ENCODE measurements at places on chromosomes 3 and 15.
A peak's percentile ranks its signal among the peaks of the same experiment; 100 is the strongest.

- DNase-seq, result no peak
Measured at GRCh38 chr3:178479446-178479845, 56.8 kb upstream of the KCNMB2 start.

- DNase-seq, result no peak
Measured at GRCh38 chr3:103977417-103977816, 1389.3 kb upstream of the ALCAM start.

GRCh38 chr15:40069178-40070165 lies 30.5 kb upstream of the SRP14 start:
- DNase-seq, result no peak

- no peak for DNase-seq
Measured at GRCh38 chr3:178475062-178475461, 61.2 kb upstream of the KCNMB2 start.

DNA sequence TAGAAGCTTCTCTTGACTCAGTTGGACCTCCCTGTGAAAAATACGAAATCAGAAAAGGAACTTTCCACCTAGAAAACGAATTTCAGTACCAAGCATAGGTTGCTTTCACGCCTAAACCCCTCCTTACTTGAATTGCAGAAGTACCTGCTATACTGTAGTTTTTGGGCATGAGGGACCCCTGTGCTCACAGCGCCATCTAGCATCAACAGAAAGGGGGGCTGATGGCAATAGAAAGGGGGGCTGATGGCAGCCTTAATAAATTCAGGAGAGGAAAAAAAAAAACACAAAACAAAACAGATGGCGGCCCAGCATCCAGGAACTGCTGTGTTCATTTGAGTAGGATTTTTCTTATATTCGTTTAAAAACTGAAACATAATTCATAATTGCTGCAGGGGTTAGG lies 96.7 kb downstream of the NPAP1 start:
- no peak for DNase-seq

DNA sequence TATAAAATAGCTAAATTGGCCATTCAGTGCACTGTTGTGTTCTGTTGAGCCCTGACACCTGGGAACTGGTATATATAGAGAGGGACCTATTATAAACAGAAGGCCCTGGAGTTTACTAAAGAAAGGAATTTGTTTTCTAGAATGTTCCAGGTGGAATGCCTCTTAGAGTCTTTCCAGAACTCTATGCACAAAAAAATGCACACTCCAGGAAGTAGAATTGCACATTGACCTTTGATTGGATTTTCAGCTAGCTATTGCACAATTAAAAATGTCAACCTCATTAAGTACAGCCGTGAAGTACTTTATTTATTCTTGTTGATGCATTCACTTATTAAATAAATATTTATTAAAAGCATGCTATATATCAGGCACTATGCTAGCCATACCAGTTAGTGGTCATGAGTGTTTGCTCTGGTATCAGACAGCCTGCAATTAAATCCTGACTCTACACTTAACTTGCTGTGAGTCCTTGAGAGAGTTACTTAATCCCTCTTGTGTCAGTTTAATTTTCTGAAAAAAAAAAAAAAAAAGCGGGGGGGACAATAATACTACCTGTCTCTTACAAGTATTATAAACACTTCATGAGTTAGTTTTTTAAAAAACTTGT lies 40.8 kb downstream of the NDUFB4 start:
- no peak for DNase-seq

- no peak for DNase-seq
Measured at GRCh38 chr3:181613813-181614212, 97.9 kb upstream of the SOX2 start.

- peak; percentile 18 for DNase-seq
Measured at GRCh38 chr3:38521391-38521987, 25.3 kb downstream of the EXOG start.

- DNase-seq, result no peak
Measured at GRCh38 chr3:18827664-18828063, 320.6 kb upstream of the KCNH8 start.

DNA sequence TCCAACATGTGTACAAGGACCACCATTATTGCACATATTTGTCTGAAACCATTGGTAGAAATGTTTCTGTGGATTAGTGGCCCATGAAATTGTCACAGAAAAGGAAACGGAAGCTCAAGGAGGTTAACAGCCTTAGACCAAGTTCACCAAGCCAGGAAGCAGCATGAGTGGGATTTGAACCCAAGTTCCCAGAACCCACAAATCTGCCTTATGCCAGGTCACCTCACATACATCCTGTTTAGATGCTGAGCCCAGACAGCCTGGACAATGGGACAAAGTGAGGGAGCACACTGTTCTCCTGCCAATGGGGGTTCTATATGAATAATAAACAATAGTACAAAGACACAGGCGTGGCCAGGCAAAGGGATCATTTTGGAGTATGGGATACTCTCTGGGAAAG lies 59.6 kb upstream of the CA12 start:
- DNase-seq, result no peak

DNA sequence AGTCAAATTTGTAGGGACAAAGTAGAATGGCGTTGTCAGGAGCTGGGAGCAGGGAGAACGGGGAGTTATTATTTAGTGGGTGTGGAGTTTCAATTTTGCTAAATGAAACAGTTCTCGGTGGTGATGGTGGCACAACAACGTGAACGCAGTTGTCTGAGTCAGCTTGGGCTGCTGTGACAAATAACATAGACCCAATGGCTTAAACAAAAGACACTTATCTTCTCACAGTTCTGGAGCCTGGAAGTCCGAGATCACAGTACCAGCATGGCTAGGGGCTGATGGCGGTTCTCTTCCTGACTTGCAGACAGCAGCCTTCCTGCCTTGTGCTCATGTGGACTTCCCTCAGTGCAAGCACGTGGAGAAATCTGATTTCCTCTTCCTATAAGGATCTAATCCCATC lies 90.2 kb downstream of the CHSY1 start:
- no peak for DNase-seq

DNA sequence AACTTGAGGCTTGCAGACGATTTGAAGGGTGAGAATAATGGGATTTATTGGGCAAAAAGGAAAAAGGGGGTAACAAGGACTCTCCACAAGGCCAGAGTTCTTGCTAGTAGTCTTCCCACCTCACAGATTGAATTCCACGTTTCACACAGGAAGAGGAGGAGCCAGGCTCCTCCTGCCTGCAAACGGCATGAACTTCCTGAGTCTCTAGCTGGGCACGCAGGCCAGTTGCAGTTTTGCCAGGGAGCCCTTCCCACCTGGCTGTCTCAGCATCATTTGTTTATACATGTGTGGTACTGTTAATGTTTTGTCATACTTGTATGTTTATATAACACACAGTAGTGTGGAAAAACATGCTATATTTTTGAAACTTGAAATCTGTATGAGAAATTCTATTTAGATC lies 155.0 kb downstream of the NLGN1 start:
- no peak for DNase-seq

- no peak for DNase-seq
Measured at GRCh38 chr3:101311676-101312075, 8.7 kb downstream of the IMPG2 start.

GRCh38 chr15:22265056-22265945 lies 185.0 kb downstream of the OR4M2 start:
- DNase-seq, result no peak

- no peak for DNase-seq
Measured at GRCh38 chr3:163939926-163940325, 1138.4 kb downstream of the SI start.

DNA sequence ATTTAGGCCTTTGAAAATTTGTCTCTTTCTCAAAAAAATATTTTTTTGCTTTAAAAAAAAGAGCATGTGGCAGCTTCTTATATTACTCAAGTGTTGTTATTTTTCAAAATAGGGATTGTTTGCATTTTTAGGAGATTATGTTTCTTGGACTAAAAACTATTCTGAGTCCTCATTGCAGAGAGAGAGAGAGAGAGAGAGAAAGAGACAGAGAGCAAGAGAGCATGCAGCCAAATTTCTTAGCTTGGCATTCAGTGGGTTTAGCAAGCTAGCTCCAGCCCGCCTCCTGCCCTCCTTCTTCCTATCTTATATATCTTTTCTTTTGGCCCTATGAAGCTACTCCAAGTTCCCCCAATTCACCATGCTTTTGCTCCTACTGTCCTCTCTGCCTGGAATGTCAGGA lies 55.7 kb downstream of the CEMIP start:
- no peak for DNase-seq

- DNase-seq, result no peak
Measured at GRCh38 chr3:184618811-184619210, 57.2 kb downstream of the EPHB3 start.

DNA sequence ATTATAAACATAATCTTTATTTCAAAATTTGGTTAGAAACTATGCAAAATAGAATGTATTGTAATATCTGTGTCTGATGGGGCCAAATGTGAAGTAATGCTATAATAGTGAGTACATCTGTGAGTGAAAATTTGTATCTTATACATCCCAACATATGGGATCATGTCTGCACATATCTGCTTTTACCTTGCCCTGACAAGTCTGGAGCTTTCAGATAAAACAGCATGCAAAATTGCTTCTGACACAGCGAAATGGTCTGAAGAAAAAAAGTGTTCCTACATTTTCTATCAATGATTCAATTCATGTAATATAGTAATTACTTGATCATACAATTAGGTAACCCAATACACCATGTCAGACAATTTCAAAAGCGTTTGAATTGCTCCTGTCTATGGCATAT lies 58.1 kb upstream of the P3H2 start:
- DNase-seq, result no peak

GRCh38 chr3:7630351-7630911 lies 769.5 kb downstream of the GRM7 start:
- no peak for DNase-seq

DNA sequence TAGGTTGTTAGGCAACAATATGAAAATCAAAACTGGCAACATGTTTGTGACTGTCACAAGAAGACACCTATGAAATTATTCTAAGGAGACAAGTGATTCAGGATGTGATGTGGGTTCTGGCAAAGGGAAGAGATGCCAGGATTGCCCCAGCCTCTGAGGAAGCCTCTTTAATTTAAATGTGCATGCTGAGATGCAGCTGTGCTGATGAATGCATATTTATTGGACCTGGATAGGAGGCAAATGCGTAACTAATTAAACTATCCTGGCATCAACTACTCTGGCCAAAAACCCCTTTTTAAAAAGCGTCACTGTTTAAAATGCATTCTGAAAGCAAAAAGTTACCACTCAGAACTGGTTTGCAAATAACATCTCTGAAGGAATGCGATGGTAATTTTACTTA lies 176.5 kb upstream of the DPH6 start:
- no peak for DNase-seq

- no peak for DNase-seq
Measured at GRCh38 chr3:55815262-55815661, 328.2 kb upstream of the WNT5A start.

GRCh38 chr15:75104804-75105557 lies 81.6 kb downstream of the PPCDC start:
- no peak for DNase-seq

- no peak for DNase-seq
Measured at GRCh38 chr3:189276444-189277219, 104.9 kb downstream of the TPRG1 start.

DNA sequence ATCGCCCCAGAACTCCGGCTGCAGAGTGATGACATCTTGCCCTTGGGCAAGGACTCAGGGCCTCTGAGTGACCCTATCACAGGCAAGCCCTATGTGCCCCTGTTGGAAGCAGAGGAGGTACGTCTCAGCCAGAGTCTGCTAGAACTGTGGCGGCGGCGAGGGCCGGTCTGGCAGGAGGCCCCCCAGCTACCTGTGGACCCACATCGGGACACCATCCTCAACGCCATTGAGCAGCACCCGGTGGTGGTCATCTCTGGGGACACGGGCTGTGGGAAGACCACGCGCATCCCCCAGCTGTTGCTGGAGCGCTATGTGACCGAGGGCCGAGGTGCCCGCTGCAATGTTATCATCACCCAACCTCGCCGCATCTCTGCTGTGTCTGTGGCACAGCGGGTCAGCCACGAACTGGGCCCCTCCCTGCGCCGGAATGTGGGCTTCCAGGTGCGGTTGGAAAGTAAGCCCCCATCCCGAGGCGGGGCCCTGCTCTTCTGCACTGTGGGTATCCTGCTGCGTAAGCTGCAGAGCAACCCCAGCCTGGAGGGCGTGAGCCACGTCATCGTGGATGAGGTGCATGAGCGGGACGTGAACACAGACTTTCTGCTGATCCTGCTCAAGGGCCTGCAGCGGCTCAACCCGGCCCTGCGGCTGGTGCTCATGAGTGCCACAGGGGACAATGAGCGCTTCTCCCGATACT lies 43.4 kb downstream of the DHX30 start:
- DNase-seq, result no peak

- DNase-seq, result no peak
Measured at GRCh38 chr3:48013288-48013980, 2.8 kb downstream of the MAP4 start.

GRCh38 chr15:25887870-25888269 lies 24.7 kb upstream of the ATP10A start:
- no peak for DNase-seq

DNA sequence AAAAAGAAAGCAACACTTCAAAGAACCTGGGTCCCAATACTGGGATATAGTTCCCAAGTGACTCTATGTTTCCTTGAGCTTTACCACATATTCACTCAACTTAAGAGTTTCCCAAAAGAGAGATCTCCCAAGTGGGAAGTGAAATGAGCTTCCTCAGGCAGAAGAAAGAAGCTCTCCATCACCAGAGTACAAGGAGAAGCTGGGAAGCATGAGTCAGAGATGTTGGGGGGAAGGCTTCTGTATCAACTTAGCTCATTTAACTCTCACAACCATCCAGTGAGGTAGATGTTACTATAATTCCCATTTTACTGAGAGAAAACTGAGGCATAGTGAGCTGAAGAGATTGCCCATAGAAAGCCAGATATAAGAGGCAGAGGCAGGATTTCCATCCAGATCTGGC lies 47.0 kb upstream of the TRIM42 start:
- DNase-seq, result no peak

DNA sequence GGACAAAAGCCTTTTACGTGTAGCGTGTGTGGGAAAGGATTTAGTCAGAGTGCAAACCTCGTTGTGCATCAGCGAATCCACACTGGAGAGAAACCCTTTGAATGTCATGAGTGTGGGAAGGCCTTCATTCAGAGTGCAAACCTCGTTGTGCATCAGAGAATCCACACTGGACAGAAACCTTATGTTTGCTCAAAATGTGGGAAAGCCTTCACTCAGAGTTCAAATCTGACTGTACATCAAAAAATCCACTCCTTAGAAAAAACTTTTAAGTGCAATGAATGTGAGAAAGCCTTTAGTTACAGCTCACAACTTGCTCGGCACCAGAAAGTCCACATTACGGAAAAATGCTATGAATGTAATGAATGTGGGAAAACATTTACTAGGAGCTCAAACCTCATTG lies 10.5 kb downstream of the ZNF35 start:
- no peak for DNase-seq

GRCh38 chr15:51341366-51342226 lies at the start of gene GLDN:
GLDN (plus strand) TSS chr15:51341655; CDS start chr15:51341685, 30 bp downstream.
- no peak for DNase-seq
